Fibroblast of lung (primary cell): ENCODE measurements at places on chromosomes 7 and 10.

DNA sequence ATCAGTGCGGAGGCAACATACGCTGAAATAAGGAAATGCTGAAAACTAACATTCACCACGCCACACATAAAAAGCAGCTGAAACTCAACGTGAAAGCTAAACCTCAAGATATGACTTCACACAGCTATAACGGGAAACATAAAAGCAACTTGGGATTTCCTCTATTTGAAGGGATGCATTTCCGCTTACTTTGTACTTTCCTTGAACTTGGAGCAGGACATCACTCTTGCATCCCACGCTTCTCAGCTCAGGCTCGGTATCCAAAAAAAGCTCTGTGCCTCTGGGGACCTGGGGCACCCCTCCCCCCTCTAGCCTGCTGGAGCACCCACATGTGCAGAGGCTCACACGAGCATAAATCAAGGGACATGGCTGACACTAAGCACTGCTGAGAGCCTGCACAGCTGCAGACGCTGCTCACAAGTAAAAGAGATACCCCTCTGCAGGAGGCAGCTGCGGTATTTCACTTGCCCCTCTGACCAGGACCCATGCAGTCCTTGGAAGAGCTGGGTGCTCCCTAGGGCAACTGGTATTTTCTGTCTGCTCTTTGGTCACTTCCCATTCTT is 34.2 kb downstream of the PARD3 start:
- DNase-seq: peak; percentile 59

- DNase-seq: no peak
Measured at GRCh38 chr7:115224922-115225321, 303.0 kb downstream of the MDFIC start.

- no peak for DNase-seq
Measured at GRCh38 chr7:105773030-105773460, 103.4 kb downstream of the ATXN7L1 start.

GRCh38 chr10:28595613-28596012 is 62.7 kb downstream of the WAC start:
- no peak for DNase-seq

- DNase-seq: no peak
Measured at GRCh38 chr10:110268442-110268841, 36.3 kb downstream of the SMNDC1 start.

DNA sequence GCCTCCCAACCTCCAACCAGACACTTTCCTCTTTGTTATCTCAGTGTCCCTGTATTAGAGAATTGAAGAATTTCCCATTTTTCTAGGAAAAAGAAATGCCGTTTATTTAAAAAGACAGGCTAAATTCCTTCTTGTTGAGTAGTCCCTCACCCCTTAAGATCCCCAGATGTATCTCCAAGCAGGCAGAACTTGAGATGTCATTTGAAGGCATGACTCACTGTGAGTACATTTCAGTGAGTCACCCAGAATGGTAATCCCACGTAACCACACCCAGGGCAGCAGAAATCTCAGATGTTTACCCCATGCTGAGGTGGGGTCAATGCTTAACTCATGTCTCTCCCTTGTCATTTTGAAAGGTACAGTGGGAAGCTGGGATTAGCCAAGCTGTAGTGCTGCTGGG is 4.4 kb downstream of the ZNF655 start:
- DNase-seq: peak; percentile 98

GRCh38 chr10:119233821-119234220 is 26.4 kb downstream of the GRK5 start:
- DNase-seq: peak; percentile 74

DNA sequence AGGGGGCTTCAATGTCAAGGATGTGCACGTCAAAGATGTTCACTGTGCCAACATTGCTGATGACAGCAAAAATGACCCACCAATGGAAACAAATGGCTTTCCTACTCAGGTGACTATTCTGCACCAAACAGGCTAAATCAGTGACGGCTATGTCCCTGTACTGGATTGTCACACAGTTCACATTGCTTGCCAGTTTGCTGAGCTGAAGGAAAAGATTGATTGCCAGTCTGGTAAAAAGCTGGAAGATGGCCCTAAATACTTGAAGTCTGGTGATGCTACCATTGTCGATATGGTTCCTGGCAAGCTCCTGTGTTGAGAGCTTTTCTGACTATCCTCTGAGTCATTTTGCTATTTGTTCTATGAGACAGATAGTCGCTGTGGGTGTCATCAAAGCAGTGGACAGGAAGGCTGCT is 202.2 kb upstream of the ETV1 start:
- DNase-seq: peak; percentile 65

DNA sequence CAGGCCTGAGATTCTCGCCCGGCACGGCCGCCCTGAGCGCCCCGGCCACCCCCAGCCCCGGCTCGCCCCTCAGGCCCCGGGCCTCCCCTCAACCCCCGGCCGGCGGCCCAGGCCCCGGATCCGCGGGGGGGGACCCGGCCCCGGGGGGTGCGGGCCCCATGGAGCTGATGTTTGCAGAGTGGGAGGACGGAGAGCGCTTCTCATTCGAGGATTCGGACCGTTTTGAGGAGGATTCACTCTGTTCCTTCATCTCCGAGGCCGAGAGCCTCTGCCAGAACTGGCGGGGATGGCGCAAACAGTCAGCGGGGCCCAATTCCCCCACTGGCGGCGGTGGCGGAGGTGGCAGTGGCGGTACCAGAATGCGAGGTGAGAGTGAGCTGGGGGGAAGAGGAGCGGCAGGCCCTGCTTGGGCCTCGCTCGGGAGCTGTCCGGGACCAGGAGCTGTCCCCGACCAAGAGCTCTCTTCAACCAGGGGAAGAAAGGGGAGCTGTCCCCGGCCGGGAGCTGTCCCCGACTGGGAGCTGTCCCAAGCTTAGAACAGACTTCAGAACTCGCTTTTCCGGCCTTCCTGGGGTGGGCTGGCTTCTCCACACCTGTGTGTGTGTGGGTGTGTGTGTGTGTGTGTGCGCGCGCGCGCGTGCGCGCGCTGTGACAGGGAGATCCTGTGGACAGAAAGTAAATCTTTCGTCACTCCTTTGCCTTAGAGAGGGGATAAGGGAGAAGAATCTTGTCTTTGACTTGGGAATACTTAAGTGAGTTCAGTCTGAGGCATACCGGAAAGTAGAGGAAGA is 510 bp downstream of the ZSWIM8 start:
- DNase-seq: peak; percentile 70

GRCh38 chr10:28721318-28721951 is 44.1 kb downstream of the BAMBI start:
- no peak for DNase-seq

- DNase-seq: peak; percentile 15
Measured at GRCh38 chr10:127715782-127716378, 21.1 kb upstream of the FOXI2 start.

DNA sequence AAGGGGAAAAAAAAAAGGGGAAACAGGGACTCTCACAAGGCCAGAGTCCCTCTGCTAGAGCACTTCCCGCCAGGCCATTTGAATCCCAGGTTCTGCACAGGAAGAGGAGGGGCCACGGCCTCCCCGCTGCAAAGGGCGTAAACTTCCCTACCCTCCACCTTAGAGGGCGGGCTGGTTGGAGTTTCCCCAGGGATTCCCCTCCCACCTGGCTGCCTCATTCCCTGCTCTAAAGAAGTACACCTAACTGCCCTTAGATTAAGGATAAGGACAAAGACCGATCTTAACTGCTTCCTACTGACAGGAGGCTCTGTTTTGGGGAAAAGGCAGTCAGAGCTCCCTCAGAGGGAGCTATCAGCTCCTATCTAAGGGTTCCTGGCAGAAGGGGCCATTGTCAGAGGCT is 102.0 kb upstream of the ARMC3 start:
- DNase-seq: no peak

DNA sequence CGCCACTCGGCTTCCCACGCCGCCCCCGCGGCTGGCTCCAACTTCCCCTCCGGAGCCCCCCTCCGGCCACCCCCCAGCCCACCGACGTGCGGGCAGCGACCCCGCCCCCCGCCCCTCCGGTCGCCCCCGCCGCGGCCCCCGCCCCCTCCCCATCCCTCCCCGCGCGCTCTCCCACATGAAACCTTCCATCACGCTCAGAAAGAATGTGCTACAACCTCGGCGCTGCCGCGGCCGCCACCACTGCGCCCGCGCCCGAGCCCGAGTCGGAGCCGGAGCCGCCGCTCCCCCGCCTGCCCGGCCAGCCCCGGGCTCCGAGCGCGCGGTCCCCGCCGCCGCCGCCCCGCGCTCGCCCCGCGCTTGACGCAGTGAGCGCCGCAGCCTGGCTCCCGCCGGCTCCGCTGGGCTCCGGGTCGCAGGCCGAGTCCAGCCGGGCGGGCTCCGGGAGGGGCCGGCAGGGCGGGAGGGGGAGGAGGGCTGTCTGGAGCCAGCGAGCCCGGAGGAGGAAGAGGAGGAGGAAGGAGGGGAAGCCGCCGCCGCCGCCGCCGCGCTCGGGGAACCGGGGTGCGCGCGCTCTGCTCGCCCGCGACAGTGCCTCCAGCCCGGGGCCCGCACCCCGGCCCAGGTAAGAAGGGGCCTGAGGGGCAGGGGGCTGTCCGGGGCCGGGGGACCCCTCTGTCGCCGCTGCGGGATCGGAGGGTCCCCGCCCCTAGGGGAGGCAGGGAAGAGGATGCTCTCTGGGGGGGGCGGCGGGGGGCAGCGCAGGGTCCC is 4.3 kb upstream of the ELFN1 start:
- DNase-seq: peak; percentile 38

DNA sequence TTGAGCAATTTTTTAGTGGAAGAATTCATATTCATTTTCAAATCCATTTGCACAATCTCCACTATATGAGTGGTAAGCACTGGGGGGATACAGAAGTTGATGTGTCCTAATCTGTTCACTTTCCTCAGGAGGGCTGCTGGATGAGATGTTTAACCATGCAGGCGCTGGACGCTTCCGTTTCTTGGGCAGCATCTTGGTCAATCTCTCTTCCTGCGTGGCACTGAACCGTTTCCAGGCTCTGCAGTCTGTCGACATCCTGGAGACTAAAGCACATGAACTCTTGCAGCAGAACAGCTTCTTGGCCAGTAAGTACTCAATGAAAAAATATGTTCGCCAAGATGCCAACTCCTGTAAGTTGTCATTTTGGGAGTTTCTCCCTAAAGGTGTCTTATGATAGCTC is 179.3 kb downstream of the ABCA13 start:
- DNase-seq: no peak

GRCh38 chr7:67462781-67463191 is 466.2 kb downstream of the TYW1 start:
- peak; percentile 38 for DNase-seq

GRCh38 chr7:103686064-103686463 is 240.1 kb upstream of the SLC26A5 start:
- no peak for DNase-seq

DNA sequence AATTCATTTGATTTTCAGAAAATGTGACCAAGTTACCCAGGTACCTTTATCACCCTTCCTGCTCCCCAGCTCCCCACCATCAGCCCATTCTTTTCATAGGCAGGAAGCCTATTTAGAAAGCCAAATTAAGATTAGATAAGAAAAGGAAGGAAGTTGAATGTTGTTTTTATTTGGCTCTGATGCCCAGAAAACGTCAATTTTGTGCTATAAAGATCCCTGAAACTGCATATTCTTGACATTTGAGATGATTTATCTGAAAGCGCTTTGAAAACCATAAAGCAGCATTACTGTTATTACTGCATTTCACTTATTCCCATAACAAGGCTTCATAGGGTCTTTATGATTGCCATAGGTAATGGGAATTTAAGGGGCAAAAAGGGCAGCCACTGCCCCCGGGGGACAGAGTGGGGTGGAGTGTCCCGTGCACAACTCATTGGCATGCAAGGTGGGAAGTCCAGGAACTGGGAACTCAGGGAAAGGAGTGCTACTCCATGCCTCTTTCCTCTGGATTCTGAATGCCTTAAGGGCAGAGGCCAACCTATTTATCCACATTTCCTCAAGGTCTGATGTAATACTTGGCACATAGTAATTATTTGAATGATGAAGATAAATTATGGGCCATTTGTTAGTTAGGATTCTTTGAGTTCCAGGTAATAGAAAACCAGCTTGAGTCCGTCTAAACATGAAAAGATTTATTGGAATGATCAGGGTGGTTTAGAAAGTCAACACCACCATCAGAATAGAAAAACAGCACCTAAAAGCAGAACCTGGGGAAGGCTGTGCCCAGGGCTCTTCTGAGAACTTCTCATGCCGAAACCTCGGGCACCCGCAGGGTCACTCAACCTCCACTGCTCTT is 100.6 kb upstream of the ELMO1 start:
- DNase-seq: no peak

GRCh38 chr7:8357536-8357935 is 75.9 kb upstream of the NXPH1 start:
- DNase-seq: no peak

DNA sequence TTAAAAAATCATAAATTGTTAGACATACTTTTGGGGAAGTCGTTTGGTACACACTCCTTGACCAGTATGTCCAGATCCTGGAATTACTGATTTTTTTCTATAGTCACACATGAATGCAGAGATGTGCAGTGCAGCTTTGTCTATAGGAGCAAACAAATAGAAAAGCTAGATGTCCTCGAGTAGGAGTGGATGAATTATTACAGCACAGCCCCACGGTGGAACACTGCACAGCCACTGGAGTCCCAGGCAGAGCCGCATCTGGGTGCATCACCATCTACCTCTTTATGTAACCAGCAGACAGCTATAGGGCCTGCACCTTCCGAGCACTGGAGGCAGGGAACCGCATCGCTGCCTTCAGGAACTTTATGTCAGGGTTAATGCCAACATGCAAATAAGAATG is 17.0 kb upstream of the RET start:
- DNase-seq: no peak

- DNase-seq: no peak
Measured at GRCh38 chr7:93957767-93958166, 36.2 kb downstream of the GNG11 start.

- no peak for DNase-seq
Measured at GRCh38 chr10:62079885-62080559, 178.5 kb downstream of the ARID5B start.

GRCh38 chr10:123896246-123896927 is 4.8 kb upstream of the CPXM2 start:
- DNase-seq: peak; percentile 1

DNA sequence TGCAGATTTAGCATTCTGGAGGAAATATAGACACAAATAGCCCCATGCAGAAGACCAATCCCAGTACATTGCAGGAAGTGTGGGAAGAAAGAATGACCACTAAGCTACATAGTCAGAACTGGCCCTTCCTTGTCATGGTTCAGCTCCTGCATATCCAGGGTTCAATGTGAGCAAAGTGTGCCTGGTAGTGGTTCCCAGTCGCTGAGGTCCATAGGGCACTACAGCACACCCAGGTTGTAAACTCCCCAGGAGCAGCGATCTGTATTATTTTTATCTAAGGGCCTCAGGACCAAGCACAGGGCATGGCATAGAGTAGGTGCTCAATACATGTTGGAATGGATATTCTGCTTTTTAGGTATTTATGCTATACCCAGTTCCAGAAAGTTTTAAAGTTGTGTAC is 114.4 kb downstream of the RTKN2 start:
- DNase-seq: no peak
